ENCODE measurements at places on chromosomes 11 and 22.

DNA sequence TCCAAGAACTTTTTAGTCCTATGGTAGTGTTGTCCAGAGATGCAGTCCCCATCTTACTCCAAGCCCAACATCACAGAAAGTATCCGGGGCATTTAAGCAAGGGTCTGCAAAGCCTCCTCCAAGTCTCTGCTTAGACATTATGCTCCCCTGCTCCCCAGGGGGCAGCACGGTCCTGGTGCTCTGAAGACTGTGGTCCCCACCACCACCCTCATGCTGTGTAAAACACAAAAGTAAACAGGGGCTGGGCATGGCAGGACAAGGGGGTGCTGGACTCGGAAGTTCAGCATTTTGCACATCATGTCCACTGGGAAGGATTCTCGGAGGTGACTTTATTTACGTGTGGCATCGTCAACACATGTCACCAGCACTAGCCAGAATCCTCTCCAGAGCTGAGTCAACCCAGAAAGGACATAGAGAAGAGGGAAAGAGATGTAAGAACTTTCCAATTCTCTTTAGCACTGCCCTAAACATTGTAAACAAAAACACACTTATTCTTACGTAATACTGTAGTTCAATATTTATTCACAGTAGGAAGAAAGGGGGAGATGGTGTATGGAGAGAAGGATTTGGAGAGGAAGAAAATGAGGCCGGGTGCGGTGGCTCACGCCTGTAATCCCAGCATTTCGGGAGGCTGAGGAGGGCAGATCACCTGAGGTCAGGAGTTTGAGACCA lies 37.7 kb downstream of the TCIRG1 start:
- DNase-seq: no peak

- no peak for DNase-seq
Observed at GRCh38 chr11:45211732-45212131, 65.3 kb downstream of the PRDM11 start.

GRCh38 chr11:121024989-121025388 lies 1.1 kb downstream of the TBCEL start:
- DNase-seq: no peak

- DNase-seq: no peak
Observed at GRCh38 chr11:108872781-108873291, 208.0 kb downstream of the DDX10 start.

DNA sequence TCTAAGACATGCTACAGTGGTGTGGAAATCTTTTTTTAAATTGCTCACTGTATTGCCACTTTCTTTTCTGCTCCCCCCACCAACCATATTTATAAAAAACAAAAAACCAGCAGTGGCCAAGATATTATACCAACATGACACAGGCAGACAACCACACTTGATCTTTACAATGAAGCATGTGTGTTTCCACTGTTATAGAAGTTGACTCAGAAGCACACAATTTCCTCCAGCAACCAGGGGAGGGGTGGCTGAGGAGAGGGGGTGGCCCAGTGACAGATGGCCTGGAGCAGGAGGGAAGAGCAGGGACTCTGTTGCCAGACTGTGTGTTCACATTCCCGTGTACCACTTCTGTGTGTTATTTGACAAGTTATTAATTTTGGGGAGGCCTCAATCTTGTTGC lies 14.8 kb downstream of the CD59 start:
- no peak for DNase-seq

- DNase-seq: no peak
Observed at GRCh38 chr11:18245396-18245795, 3.1 kb downstream of the SAA2 start.

DNA sequence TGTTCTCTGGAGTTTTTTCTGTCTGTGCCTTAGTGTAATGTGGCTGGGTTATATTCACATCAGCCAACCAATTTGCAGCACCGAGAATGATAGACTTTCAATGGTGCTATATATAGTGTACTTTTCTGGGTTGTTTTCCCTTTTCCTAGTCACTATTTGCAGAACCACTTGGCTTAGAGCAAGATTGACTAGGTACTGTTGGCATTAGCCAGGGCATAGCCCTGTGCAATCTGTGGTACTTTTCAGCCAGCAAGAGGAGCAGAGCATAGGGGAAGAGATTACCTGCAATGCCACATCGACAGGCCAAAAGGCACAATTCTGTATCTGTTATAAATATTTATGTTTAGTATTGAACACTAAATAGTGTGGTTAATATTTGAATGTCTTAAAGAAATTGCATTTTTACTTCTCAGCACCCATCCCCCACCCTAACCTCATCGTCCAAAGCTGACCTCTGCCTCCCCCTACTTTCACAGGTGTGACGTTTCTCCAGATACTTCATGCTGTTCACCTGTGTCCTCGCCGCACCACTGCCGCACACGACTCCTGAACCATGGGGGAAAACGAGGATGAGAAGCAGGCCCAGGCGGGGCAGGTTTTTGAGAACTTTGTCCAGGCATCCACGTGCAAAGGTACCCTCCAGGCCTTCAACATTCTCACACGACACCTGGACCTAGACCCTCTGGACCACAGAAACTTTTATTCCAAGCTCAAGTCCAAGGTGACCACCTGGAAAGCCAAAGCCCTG lies 51.4 kb downstream of the MICAL2 start:
- DNase-seq: no peak

- peak; percentile 7 for DNase-seq
Observed at GRCh38 chr11:131579932-131580387, 209.5 kb downstream of the NTM start.

DNA sequence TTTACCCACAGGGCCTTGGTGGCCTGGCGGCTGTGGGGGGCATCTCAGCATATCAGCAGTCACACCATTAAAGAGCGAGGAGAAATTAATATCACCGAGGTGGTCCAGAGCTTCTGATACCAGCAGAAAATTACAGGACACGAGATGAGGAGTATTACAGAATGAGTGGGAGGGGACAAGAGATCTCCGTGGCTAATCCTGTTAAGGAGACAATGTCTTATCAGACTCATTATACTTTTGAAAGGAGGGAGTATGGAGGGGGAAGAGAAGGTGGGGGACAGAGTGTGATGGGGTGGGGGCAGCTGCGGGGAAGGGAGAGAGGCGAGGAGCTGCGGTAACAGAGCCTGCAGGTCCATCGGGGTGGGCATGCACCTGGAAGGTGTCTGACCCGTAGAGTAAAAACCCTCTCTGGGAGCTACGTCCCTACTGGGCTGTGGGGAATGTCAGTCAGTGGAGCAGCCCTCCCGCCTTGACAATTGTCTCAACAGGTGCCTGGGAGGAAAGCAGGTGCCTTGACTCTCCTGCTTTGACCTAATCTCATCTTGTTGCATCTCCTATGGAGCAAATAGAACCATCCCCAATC lies 224.2 kb downstream of the CEP164 start:
- DNase-seq: no peak

DNA sequence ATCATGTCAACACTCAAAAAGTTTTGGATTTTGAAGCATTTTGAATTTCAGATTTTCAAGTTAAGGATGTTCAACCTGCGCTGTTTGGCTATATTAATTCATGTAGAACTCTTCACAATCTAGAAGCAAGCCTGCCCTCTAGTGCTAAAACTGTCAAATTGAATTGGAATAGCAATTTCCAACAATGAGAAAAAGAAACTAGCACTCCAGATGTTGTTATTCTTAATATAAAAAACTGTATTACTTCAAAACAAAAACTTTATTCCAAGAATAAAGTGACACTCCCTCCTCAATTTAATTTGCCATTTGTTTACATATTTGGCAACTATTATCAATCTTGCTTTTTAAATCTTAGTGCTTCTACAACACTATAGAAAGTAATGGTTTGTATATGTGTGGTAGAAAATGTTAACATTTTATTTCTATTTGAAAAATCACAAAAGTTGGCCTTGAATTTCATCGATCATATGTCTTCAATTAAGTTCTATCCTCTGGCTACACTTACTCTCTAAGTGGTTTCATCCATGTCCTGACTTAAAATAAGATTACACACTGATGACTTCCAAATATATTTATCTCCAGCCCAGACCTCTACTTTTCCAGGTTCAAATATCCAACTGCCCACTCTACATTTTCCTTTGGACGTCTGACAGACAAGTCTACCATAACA lies 36.6 kb downstream of the DCUN1D5 start:
- peak; percentile 5 for DNase-seq

DNA sequence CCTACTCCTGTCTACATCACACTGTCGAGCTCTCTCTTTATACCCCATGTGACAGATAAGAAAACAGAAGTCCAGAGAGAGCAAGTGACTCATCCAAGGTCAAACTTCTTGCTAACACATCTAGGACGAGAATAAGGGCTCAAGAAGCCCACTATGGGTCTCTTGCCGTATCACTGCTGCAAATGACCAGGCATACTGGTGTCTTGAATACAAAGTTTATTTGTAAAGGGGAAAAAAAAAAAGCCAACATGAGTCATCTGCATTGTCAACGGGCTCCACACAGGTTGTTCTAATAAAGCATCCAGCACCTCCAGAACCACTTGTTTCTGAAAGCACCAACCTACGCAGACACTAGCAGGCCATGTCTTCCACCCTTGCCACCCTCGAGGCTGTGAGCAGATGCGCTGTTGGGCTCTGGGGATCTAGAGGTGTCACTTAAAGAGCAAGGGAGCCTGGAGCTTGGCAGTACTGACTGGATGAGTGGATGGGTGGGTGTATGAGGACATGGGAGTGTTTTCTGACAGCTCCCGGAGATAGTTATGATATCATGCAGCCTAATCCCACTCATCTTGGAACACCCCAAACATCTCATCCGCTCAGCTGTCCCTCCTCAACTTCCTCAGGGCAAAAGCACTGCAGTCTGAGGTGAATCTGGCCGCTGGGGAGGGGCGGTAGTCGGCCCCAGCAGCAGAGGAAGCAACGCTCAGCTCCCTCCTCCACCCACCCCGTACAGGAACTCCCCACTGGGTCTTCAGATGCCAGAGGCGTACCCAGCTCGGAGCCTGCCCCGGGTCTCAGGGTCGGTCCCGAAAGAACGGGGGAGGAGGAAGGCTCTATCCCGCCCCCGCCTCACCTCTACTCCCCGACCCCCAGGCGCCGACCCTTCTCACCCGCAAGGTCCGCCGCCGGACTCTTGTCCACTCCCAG lies 1.0 kb downstream of the SMCO4 start:
- peak; percentile 77 for DNase-seq

- DNase-seq: no peak
Observed at GRCh38 chr11:82818409-82819043, 81.7 kb downstream of the PRCP start.

- no peak for DNase-seq
Observed at GRCh38 chr11:62433141-62433903, 14.5 kb downstream of the SCGB1A1 start.

DNA sequence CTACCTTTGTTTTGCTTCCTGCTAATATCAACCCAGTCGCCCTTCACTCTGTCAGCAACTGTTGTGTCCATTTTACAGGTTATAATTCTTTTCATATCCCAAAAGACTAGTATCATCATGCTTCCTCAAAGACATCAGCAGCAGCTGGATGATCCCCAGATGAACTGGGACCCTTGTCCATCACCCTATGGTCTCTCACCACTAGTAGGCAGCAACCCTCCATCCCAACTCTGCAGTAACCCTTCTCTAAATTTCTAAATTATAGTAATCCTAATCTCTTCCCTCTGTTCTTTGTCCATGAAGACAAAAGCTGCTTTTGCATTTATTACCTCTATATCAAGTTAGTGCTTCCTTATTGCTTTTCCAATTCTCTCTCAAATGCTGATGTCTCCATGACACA lies 1025.8 kb downstream of the FAM181B start:
- DNase-seq: no peak

DNA sequence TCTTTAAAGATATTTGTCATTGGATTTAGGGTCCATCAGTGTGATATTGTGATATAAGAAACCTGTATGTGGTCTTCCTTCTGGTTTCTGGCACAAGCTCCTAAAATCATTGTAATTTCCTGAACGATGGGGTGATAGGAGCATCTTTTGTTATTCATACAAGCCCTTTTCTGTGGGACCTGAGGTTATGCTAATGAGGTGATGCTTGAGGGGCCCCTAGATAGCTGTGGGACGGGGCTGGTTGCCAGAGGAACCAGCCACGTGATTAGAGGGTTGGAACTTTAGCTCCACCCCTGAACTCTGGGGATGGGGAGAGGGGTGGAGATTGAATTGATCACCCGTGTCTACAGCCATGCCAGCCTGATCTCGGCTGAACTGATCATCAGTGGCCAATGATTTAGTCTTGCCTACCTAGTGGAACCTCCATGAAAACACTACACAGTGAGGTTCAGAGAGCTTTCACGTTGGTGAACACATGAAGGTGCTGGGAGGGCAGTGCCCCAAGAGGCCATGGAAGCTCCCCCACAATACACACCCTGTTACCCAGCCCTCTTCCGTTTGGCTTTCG lies 62.8 kb downstream of the BCR start:
- peak; percentile 66 for DNase-seq

DNA sequence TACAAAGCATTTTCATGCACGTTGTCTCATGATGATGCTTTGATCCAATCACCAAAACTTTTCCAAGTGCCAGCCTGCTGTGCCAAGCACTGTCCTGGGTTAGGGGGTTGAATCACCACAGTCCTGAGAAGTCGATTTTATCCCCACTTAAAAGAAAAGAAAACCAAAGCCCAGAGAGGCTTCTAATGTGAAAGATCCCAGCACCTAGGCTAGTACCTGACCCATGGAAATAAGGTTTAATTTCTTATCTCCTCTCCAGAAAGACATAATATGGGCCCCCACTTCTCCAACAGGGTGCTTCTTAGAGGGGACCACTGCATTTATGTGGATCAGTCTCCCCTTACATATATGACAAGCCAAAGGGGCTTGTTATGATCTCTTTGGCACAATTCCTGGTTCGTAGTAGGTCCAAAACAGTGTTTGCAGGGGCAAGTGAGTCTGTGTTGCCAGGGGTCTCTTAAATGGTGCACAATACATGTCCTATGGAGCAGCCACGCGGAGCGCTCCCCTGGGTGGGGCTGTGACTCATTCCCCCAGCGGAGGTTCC lies 1.9 kb upstream of the BCL9L start:
- DNase-seq: no peak

DNA sequence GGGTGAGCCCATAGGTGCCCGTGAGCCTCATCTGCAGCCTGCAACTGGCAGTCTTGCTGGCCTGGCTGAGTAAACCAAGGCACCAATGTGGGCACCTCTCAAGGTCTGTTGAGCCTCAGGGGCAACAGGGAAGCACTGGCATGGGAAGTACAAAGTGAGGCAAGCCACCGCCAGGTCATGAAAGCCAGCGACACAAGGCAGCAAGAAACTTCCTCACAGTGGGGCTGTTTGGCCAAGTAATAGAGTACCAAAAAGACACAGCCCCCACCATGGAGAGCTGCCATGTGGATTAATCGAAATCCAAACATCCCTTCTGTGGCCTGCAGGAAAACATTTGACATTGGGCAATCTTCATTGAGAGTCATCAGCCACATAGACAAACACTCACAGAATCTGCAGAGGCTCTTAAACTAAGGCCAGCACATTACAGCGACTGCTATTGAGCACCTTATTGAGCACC lies 43.6 kb upstream of the FIBIN start:
- no peak for DNase-seq

GRCh38 chr11:1638344-1638743 lies 8.8 kb downstream of the KRTAP5-5 start:
- no peak for DNase-seq

GRCh38 chr11:76824980-76825725 lies 35.6 kb upstream of the ACER3 start:
- no peak for DNase-seq

GRCh38 chr11:73154178-73154577 lies 12.1 kb upstream of the FCHSD2 start:
- peak; percentile 69 for DNase-seq

GRCh38 chr11:87879118-87879517 lies 296.1 kb downstream of the RAB38 start:
- DNase-seq: no peak

- no peak for DNase-seq
Observed at GRCh38 chr11:46338988-46339666, 8.1 kb upstream of the DGKZ start.

Data from germinal center (tissue), 1 donor.